ENCODE measurements at places on chromosomes 1 and 21. TPM values are rescaled to one million over a fixed set of nuclear protein-coding genes. Genes with fewer than 3 reads are reported as not detected.
A peak's percentile ranks its signal among the peaks of the same experiment; 100 is the strongest.

Gene OPN3
- 66.2 TPM for total RNA-seq

Gene CNR2
- not detected for total RNA-seq

Gene PBX1
- 4.4 TPM for total RNA-seq

Gene PCBP3
- total RNA-seq = 1.4 TPM

GRCh38 chr1:160781914-160782689, 13.9 kb upstream of the LY9 start:
- DNase-seq = no peak

Gene MROH9
- total RNA-seq = not detected

- DNase-seq = no peak
These were observed 24.0 kb downstream of the COQ8A start for GRCh38 chr1:226964068-226964425.

GRCh38 chr21:35730325-35730724, 330.0 kb downstream of the SETD4 start:
- DNase-seq = no peak

Gene KRTAP19-3
- total RNA-seq = not detected

GRCh38 chr1:152777510-152778137, 2.7 kb downstream of the LCE1F start:
- DNase-seq = no peak

DNA sequence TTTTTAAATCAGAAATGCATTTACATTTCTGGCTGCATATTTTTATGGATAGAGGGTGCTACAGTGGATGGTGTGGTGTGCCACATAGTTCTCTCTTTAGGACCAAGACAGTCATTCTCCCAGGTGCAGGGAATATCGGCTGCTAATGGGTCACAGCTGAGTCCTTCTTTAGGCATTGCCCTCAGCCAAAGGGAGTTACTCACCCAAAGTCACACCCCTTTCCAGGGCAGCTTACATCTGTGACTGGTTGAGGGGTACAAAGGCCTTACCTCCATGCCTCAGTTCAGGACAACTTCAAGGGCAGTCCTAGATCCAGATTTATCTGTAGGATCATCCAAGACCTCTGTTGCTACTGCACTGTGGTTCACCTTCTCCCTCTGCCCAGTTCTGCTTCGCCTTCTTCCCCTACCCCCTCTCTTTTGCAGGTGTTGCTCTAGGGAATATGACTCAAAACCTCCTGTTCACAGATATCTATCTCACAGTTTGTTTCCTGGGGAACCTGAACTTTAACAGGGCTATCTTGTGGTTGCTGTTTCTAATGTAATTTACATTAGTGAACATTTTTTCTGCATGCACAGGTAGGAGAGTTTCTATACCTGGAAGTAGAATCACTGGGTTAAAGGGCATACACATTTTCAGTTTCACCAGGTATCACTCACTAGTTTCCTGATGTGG, 413.9 kb downstream of the RPS6KC1 start:
- DNase-seq = no peak

DNA sequence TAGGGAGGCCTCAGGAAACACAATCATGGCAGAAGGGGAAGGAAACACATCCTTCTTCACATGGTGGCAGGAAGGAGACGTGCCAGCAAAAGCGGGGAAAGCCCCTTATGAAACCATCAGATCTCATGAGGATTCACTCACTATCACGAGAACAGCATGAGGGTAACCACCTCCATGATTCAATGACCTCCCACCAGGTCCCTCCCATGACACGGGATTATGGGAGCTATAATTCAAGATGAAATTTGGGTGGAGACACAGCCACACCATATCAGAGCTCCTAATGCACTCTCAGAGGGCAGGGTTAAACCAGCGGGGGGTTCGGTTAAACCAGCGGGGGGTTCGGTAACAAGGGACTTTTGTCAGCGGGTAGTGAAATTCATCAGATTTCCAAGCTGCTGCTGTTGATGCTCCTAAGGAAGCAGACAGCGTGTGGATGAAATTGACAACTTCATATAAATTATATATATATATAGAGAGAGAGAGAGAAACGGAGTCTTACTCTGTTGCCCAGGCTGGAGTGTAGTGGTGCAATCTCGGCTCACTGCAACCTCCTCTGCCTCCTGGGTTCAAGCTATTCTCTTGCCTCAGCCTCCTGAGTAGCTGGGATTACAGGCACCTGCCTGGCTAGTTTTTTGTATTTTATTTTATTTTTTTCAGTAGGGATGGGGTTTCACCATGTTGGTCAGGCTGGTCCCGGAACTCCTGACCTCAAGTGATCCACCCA, 4.2 kb downstream of the CSTB start:
- DNase-seq = no peak

GRCh38 chr1:195516036-195516435, 1092.2 kb downstream of the KCNT2 start:
- DNase-seq = peak; percentile 6

GRCh38 chr1:84700070-84700469, 9.8 kb upstream of the SSX2IP start:
- no peak for DNase-seq

DNA sequence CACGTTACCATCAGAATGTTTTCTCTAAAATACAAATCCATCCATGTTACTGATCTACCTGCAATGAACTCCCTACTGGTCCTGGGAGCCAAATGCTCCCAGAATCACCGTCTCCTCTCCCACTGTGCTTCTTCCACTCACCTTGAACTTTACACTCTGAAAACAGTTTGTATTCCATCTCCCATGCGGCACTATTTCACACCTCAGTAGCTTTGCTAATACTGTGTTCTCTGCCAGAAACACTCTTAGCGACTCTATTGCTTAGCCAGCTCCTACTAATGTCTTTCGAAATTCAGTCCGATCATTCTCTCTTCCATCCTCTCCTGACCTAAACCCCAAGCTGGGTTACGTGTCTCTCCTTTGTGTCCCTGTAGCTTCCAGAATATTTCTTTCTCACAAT, 284.4 kb upstream of the DUSP10 start:
- DNase-seq = no peak

Gene LRRC53
- total RNA-seq = not detected

GRCh38 chr21:28336314-28336713, 656.4 kb downstream of the LTN1 start:
- peak; percentile 56 for DNase-seq

DNA sequence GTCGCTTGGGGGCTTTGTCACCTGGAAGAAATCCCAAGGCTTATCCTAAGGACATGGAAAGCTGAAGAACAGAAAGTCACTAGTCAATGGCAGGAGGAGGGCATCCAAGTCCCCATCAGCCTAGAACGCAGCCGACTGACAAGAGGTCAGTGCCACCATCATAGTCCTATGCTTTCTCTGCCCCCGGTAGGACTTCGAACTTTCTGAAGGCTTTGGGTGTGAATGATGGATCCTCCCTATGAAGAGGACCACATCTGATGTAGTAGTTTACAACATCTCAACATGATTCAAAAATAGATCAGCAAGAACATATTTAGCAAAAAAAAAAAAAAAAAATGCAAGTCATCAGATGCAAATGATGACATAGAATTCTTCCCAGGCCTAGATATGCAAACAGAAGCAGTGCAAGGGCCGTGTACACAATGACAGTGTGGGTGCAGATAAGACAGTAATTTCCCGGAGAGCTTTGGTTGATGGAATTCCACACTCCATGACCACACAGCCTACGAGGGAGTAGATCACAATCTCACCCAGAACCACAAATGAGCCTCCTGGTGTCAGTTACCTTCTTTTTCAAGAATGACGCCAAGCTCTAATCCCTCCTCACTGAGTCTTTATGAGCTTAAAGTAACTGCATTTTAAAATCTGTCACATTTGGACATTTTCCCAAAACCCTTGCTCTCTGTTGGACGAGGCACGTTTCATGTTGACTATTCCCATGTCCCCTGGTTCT, 88.2 kb downstream of the PSMG1 start:
- DNase-seq = no peak

DNA sequence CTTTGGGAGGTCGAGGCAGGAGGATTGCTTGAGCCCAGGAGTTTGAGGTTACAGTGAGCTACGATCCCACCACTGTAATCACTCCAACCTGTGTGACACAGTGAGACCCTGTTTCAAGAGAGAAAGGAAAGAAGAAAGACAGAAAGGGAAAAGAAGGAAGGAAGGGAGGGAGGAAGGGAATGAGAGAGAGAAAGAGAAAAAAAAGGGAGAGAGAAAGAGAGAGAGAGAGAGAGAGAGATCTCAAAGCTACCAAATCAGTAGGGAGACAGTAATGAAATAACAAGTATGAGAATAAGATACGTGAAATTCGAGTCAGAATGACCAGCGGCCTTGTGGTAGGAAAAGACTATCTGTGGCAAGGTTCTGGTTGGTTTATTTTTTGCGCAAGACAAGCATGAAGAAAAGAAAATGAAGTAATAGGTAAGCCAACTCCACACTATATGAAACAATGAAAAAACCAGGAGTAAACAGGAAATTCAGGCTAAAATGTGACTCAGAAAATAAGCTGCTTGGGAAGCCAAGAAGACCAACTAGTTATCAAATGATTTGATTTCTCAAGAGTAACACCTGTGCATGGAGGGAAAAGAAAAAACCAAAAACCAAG, 8.9 kb downstream of the MTF1 start:
- DNase-seq = no peak

- DNase-seq = no peak
These were observed 66.1 kb upstream of the FAM3B start for GRCh38 chr21:41250519-41250918.

Gene GSTM1
- not detected for total RNA-seq

DNA sequence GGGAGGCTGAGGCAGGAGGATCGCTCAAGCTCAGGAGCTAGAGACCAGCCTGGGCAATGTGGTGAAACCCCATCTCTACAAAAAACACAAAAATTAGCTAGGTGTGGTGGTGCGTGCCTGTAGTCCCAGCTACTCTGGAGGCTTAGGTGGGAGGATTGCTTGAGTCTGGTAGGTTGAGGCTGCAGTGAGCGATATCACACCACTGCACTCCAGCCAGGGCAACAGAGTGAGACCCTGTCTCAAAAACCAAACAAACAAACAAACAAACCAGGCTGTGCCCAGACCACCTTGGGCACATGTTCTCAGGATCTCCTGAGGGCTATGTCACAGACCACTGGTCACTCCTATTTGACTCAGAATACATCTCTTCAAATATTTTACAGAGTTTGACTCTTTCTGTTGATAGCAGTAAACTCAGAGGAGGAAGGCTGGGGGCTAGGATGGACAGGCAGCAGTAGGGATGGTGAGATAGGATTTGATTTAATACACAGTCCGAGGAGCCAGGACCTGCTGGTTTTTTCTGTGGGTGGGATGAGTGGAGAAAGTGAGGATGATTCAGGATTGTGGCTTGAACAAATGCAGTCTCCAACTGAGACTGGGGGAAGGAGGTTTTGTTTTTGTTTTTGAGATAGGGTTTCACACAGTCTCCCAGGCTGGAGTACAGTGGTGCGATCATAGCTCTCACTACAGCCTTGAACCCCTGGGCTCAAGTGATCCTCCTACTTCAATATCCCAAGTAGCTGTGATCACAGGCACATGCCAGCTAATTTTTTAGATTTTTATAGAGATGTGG, 46.5 kb downstream of the OLFML3 start:
- no peak for DNase-seq

DNA sequence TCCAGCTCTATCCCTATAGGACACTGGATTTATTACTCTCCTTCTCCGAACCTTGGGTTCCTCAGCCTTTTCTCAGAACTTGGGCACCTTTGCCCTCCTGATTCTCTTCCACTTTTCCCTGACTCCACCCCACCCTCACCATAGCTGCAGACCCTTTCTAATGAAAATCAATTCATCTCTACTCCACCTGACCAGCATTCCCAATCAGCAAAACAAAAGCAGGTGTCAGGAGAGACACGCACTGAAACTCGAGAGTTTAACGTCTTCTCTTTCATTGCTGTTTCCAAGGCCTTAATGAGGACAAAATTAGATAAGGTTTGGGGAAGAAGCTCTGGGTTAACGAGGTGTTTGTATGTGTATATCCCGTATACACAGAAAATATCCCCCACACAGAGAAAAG, 208.8 kb downstream of the PLPP3 start:
- no peak for DNase-seq

- DNase-seq = no peak
These were observed 61.4 kb downstream of the SLC16A1 start for GRCh38 chr1:112894561-112895011.

- DNase-seq = no peak
These were observed 83.6 kb upstream of the LYST start for GRCh38 chr1:235950318-235950717.

- DNase-seq = no peak
These were observed 14.6 kb downstream of the MEF2D start for GRCh38 chr1:156485984-156486383.

GRCh38 chr1:116487031-116487430, 83.8 kb downstream of the CD58 start:
- no peak for DNase-seq

Gene DCAF6
- total RNA-seq = 37.5 TPM

Gene SH3BGR
- total RNA-seq = 1.0 TPM

Gene NHLH2
- total RNA-seq = 0.06 TPM

DNA sequence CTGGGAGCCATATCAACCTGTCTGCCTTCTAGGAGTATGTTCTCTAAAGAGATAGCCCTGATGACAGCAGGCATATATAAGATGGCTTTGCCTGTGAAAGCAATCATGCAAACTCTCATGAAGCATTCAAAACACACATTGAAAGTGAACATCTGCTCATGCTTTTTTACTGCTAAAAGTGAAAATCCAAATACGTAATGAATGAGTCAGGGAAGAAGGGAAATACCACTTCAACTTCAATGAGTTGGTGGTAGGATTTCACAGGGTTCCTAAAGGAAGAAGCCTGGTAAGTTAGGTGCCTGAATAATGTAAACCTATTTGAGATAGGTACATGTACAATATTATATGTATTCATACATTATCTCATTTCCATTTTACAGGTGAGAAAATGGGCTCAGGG, 50.5 kb upstream of the SLFNL1 start:
- DNase-seq = no peak
